ENCODE measurements at places on chromosomes 12 and 14.

GRCh38 chr14:76115010-76115422 lies 36.7 kb upstream of the GPATCH2L start:
- no peak for DNase-seq

DNA sequence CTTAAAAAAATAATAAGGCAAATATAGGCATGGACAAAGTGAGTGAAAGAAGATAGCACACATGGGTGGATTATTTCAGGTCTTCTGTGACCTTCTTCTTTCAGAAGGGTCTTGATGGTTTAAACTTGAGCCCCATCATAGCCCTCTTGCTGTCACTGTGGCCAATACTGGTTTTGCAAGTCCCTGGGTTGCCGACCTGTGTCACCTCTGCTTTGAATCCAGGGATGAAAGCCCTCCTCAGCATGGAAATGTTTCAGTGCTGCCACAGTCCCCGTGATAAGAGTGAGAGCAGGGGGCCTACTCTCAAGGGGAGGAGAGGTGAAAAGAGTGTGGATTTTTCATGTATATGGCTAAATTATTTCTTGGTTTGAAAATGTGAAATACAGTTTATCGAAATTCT lies 30.2 kb upstream of the ATF1 start:
- DNase-seq, result no peak

DNA sequence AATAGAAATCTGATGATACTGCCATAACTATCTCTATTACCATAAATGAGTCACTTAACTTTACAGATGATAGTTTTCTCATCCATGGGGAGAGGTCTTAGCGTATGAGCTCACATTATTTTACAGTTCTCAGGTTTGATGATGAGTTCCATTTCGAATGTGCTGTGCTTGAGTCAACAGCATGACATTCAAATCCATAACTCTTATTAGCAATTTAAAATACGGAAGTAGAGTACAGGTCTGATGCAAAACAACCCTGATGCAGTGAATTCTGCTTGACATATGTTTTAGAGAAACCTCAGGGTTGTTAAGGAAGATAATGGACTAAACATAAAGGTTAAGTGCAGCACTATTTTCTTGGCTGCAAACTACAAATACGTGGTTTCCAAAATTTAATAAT lies 30.0 kb downstream of the C14orf39 start:
- no peak for DNase-seq

DNA sequence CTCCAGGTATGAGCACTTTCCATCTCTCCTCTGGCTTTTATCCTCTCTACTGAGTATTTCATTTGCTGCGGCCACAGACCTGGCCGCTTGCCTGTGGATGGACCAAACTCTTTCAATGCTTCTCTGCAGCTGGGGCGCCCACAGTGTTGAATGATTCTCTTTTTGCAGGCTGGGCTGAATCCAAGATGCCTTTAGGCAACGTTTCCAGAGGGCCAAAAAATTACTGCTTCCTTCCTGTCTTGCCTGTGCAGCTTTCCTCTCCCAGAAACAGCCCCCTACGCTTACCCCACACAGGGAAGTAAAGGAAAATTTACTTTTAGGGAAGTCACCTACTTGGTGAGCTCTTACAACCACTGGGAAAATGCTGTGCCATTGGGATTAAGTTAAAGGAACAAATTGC lies 55.6 kb upstream of the JDP2 start:
- no peak for DNase-seq

GRCh38 chr12:64099397-64099796 lies 122.7 kb downstream of the KICS2 start:
- DNase-seq, result no peak

DNA sequence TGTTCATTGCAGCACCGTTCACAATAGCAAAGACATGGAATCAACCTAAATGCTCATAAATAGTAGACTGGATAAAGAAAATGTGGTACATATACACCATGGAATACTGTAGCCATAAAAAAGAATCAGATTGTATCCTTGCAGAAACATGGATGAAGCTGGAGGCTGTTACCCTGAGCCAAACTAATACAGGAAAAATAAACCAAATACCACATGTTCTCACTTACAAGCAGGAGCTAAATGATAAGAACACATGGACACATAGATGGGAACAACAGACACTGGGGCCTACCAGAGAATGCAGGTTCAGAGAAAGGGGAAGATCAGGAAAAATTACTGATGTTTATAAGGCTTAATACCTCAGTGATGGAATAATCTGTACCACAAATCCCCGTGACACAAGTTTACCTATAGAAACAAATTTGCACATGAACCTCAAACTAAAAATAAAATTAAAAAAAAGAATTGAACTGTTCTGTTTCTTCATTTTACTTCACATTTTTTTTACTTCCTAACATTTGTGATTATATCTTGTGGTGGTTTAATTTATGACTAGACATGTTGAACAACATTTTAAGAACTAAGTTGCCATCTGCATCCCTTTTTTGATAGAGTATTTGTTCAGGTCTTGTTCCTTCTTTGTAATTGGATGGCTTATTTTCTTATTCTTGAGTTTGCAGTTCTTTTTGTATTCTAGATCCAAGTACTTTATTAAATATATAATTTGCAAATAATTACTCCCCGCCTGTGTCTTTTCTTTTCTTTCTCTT lies 835.2 kb downstream of the FSCB start:
- DNase-seq, result no peak

DNA sequence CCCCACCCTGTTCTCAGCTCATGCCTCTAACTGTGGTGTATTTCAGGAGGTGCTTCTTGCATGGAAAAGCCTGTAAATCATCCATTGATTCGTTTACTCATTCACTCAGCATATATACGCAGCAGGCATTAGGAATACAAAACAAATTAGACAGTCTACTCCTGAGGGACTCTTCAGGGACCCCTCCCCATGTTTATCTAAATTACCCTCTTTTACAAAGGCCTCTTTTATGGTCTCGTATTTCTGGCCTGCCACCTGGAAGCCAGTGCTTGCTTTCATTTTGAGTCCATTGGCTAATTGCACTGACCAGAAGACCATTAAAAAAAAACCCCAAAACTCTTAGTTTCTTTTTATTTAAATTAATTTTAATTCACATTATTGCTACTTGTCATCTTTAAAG lies 134.4 kb downstream of the DACT1 start:
- no peak for DNase-seq

DNA sequence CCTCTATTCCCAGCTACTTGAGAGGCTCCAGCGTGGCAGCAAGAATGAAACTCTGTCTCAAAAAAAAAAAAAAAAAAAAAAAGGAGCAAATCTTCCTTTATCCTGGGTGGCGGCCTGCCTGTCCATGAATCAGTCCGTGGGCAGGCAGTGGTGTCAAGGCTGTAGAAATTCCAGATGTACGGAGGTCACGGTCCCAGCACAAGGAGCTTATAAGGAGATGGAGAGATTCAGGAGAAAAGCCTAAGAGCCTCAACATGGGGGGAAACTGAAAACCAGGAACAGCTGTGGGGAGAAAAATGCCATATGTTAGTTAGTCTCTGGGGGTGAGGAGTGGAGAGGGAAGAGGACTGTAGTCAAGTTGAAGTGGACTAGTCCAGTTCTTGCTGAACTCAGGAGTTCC lies 130.5 kb upstream of the CRY1 start:
- no peak for DNase-seq

- no peak for DNase-seq
These were observed 348.7 kb downstream of the NAV3 start for GRCh38 chr12:78179346-78179745.

GRCh38 chr12:106794369-106794768 lies 19.9 kb downstream of the RIC8B start:
- DNase-seq, result no peak

- DNase-seq, result no peak
These were observed 83.7 kb downstream of the PHETA1 start for GRCh38 chr12:111285200-111285599.

DNA sequence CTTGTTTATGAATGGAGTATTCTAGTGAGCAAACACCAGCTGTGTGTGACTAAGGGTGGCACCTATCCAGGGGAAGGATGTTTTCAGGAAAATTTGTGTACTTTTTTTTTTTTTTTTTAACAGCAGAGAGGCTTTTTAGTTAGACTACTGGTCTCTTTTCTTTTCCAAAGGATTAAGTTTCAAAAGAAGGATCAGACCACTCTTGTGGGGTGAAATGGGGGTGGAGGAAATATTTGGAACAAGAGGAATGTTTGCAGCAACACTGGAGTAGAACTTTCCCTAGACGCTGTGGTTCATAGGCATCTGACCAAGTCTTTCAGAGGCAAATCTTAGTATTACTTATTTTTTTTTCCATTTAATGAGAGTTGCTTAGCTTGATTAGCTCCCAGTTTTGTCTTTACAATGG lies 21.1 kb downstream of the NUBPL start:
- DNase-seq, result no peak

DNA sequence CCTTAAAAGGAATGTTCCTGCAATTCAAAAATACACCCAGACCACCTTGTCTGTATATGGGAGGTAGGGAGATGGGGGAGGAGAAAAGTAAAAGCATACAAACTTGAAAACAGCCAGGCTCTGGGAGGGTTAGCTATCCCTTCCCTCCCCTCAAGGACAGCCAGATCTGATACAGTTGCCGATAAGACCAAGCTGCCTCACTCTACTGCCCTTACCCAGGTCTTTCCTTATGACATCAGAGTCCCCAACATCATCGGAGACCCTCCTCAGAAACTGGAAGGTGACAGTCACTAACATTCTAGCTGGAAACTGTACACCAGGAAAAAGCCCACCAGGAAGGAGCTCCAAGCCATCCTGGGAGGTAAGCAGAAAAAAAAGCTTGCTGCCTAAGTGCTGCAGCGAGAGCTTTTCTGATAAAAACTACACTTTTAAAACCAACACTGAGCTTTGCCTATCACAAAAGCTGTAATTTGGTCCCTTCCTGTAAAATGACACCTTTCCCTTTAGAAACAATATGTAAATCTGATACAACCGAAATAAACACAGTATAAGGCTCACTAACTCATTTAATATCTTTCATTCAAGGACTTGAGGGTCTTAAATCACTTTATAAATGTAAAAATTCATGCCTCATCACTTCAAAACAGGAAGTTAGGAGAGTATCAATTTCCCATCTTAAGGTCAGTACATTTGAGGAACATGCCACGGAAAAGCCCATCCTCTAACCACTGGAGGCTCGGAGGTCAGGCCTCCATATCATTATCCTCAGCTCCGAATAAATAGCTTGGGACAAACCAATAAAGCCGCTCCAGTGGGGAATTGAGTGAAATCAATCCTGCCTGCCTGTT lies 20.4 kb upstream of the PLEKHH1 start:
- DNase-seq, result no peak

- DNase-seq, result no peak
These were observed 714.2 kb downstream of the SLC6A15 start for GRCh38 chr12:84198294-84198946.

All from SK-N-SH (cell line).